ENCODE measurements at places on chromosomes 12 and 14. TPM values are rescaled to one million over a fixed set of nuclear protein-coding genes. Genes with fewer than 3 reads are reported as not detected.
A peak's percentile ranks its signal among the peaks of the same experiment; 100 is the strongest.

DNA sequence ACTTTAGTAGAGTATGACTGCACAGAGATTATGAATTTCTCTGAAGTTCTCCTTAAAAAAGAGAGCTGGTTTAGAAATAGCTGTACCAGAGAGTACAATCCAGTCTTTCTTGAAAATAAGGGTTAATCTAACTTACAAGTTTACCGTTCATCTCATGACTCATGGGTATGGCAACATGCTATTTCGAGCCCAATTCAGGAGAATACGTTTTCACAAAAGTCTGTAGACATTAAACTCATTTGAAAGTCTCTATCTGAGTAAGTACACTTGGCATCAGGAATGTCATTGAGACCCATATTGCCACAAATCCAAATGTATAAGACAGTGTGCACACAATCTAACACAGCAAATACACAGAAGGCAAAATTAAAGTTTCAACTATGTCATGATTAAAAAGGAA lies 160.5 kb downstream of the PIK3C2G start:
- DNase-seq: no peak

KRT1 gene
- total RNA-seq: not detected

CFAP251 gene
- total RNA-seq: 2.0 TPM

CARMIL3 gene
- 0.50 TPM for total RNA-seq

CCDC175 gene
- total RNA-seq: not detected

GRCh38 chr14:67933266-67933665 lies 113.7 kb downstream of the RAD51B start:
- DNase-seq: no peak

TAS2R20 gene
- total RNA-seq: 5.2 TPM

DNA sequence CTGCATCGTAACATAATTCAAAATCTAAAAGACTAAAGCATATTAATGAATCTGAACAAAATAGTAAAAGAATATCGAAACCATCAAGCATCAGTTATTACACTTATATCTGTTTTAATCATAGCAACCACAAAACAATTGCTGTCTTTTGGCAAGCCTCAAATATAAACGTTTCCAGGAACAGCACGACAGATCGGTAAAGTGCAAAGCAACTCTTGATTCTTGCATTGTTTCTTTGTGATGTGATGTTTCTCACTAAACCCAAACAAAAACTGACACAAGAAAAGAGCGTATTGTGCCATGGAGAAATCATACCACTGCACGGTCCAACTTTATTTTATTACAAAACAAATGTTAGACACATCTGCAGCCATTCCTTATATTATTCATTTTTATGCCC lies 9.2 kb upstream of the MYF6 start:
- no peak for DNase-seq

DNA sequence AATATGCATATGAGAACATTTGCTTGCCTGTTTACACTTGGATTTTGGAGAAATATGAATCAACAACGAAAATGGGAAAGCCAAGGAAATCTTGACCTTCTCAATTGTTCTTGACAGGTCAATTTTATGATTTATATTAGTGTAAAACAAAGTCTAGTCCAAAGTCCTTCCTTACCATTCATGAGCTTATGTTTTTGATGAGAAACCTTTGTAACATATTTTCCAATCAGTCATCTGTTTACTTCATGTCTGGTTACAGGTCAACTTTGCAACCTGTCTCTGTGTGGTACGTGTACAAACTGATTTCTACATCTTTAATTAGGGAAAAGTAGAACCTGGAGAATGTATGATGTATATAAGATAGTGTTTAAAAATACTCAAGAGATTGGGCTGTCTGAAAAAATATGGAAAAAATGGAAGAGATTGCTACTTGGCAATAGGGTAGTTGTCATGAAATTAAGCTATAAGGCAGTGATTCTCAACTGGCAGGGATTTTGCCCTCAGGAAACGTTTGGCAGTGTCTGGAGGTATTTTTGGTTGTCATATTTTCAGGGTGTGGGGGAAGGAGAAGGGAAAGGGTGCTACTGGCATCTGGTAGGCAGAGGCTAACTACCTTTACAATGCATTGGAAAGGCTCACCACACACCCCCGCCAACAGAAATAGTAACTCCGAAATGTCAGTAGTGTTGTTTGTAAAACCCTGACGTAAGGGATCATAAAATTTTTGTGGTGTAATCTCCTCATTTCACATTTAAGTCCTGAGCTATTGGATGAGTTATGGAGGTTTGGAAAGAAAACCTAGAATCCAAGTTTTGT lies 110.4 kb upstream of the PTPRB start:
- DNase-seq: no peak

KRT77 gene
- not detected for total RNA-seq

DNA sequence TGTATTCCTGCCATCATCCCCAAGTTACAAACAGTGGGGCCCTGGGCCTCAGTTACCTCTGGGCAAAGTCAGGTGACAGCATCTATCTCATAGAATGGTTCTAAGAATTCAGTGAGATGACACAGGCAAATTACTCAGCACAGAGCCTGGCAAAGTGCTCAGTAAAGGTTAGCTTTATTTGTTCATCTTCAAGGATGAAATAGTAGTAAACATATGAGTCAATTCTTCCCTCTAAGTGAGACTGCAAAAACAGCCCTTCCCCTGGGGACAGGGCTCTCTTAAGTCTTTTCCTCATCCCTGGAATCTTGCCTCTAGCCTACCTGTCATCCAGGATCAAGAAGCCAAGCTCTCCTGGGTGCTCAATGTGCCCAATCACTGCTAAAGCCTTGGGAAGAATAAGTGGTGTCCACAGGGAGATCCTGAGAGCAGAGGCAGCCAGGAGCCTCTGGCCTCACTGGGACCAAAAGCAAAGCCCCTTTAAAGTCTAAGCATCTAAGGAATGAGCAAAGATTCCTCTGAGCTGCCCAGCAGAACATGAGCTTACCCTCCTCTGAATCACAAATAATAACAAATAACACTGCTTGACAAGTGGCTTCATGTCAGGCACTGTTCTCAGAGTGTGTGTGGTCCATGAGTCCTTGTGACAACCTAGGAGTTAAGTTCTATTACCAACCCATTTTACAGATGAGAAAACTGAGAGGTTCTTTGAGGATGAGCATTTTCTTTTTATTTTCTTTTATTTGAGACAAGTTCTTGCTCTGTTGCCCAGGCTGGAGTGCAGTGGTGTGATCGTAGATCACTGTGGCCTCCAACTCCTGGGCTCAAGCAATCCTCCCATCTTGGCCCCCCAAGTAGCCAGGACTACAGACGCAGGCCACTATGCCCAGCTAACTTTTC lies 12.1 kb downstream of the NUAK1 start:
- peak; percentile 34 for DNase-seq

DNA sequence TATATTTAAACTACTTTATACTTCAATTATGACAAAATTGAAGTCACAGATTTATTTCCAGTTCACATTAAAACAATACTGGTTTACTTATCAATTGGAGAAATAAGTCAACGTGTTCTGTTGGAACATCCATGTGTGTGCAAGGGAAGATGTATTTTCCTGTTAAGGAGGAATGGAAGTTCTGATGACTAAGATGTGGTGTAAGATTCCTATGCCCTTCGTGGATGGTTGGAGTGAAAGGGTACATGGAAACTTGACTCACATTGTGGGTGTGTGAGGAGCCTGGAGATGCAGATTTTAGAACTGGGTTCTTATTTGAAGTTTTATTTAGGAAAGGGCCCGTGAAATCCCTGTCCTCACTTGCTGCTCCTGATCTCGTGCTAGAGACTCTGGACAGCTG lies 95.3 kb downstream of the CATSPERB start:
- DNase-seq: no peak

GRCh38 chr12:99224237-99224636 lies 423.3 kb upstream of the GARIN6 start:
- no peak for DNase-seq

GRCh38 chr14:74083784-74084276 lies 423 bp downstream of the ALDH6A1 start:
- DNase-seq: no peak

- DNase-seq: no peak
Observed at GRCh38 chr12:124404162-124404784, 109.4 kb downstream of the RFLNA start.
